ENCODE measurements at places on chromosomes 6 and 20. TPM values are rescaled to one million over a fixed set of nuclear protein-coding genes. Genes with fewer than 3 reads are reported as not detected.

DNA sequence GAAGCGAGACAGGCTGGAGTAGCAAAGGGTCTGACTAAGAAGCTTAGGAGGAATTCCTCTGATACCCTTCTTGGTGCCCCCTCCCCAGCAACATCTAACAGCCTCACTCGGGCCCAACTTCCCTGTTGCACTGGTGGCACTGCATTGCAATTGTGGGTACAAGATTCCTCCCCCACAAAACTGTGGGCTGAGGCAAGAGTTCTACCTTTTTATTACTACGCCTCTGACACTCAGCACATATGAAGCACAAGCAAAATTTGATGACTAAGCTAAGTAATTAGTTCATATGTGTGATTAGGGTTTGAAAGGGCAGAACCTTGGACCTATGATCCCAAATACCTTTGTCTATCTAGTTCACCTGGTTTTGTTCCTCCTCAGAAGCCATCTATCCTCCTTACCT is 83.5 kb downstream of the ZHX3 start:
- no peak for DNase-seq

DNA sequence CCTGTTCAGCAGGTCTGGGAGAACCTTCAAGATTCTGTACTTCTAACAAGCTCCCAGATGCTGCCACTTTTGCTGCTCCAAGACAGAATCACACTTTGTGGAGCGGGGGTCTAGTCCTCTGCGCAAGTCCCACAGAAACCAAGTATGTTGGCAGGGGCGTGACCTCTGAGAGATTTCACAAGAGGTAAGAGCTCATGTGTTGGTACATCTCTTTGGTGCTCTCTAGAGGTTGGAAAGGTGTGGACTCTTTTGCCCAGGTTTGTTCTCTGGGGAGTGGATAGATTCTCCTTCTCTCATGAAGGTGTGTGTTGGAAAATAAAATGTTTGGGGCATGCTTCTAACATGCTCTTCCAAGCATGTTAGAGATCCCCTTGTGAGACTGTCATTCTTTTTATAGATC is 340.9 kb upstream of the IRAK1BP1 start:
- no peak for DNase-seq

- DNase-seq, result peak; percentile 52
Observed at GRCh38 chr6:170130201-170130621, 160.7 kb downstream of the DLL1 start.

DNA sequence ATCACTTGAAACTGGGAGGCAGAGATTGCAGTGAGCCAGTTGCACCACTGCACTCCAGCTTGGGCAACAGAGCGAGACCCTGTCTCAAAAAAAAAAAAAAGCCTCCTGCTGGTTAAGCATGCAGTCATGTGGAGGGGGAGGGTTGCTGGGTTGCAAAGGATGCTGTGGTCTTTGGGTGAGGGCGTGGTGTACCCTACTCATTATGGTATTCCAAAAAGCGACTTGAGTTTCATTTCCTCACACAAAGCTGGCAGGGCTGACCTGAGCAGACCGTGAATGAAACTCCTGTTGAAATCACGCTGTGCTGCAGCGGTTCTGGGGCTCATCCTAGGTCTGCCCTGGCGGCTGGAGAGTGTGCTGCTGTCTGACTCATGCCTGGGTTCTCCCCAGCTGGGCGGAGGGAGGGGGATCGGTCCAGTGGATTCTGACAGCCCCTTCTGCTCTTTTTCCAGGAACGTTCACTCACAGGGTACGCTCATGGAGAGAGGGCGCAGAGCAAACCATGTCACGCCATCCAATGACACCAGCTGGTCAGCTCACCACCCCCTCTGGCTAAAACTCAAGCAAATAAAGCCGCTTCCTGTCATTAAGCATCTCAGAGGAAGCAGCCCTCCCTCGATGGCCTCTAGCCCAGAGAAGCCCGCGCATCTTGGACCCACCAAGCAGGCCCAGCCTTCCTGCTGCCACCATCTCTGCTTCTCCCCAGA is 166.2 kb downstream of the SCML4 start:
- DNase-seq, result peak; percentile 69

DNA sequence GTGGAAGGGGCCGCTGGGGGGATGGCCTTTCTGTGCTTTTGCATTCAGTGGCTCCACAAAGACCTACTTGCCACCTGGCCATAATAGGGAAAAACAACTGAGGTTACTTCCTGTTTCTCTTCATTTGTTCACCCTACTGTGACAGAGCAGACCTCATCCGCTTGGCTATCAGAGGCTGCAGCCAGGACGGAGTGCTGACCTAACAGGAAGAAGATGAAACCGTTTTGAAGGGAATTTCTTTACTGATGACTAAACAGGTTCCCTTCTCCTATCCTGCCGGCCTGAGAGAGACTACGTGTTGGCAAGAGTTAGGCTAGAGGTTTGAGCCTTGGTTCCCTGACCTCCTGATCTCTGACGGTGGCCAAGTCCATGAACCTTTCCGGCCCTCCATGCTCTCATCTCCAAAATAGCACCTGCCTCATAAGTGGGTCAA is 21.3 kb downstream of the PRR18 start:
- no peak for DNase-seq

GRCh38 chr6:161660666-161661571 is 387.1 kb upstream of the AGPAT4 start:
- DNase-seq, result no peak

DNA sequence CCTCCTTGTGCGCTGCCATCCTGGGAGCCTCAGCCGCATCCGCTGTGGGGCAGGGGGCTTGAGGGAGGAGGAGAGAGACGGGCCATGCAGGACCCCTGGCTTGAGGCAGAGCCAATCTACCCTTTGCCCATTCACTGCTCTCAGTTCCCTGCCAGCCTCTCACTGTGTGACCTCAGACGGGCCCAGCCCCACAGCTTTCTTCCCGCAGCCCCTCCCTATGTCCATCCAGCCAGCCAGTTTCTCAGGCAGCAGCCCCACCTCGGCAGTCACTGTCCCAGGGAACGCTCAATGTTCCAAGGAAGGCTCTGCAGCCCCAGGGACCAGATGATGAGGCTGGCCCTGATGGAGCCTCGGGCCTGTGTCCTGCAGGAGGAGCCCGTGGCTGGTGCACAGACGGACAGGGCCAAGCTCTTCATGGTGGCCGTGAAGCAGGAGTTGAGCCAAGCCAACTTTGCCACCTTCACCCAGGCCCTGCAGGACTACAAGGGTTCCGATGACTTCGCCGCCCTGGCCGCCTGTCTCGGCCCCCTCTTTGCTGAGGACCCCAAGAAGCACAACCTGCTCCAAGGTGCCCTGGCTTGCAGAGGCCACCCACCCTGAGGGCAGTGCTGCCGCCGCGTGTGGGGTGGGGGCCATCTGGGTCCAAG is 3.9 kb upstream of the TNFRSF6B start:
- peak; percentile 76 for DNase-seq

DNA sequence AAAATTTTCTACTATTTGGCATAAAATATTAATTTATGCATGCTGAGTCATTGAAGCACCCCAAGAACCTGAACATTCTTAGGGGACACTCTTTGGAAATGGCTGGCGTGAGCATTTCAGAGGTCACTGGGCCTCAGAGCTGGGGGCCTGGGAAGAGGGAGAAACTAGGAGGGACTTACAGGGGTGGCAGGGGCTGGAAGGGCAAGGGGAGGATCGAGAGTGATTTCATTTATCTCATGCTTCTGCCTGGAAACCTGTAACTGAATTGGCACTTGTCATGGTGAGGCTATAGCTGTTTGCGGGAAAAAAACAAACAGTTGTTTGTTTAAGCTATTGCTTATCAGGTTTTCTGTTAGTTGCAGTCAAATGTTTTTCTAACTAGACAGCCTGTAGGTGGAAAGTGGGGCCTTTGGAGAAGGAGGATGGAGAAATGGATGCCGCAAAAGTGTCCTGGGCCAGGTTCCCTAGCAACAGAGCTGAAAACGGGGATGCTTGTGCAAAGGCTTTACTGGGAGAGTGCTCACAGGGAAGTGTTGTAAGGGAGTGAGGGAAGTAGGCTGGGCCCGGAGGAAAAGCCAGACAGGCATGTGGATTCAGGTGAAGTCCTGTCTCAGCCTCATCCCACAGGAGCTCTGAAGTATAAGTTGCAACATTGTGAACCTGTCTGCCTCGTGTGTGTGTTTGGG is 36.4 kb upstream of the KAT14 start:
- DNase-seq, result no peak

GRCh38 chr6:37041521-37041920 is 36.1 kb downstream of the FGD2 start:
- DNase-seq, result no peak

- no peak for DNase-seq
Observed at GRCh38 chr6:131602781-131603312, 25.2 kb downstream of the MED23 start.

GRCh38 chr6:153662982-153663381 is 376.1 kb upstream of the OPRM1 start:
- no peak for DNase-seq

- no peak for DNase-seq
Observed at GRCh38 chr6:166957805-166958076, 1.4 kb upstream of the RNASET2 start.

GRCh38 chr6:159126590-159126989 is 42.6 kb upstream of the FNDC1 start:
- DNase-seq, result no peak

DNA sequence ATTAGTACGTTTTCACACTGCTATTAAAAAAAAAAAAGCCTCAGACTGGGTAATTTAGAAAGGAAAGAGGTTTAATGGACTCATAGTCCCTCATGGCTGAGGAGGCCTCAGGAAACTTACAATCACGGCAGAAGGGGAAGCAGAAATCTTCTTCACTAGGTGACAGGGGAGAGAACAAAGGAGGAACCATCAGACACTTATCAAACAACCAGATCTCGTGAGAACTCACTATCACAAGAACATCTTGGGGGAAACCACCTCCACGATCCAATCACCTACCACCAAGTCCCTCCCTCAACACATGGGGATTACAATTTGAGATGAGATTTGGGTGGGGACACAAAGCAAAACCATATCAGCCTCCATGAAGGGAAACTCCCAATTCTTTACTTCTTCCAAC is 85.2 kb upstream of the MAFB start:
- DNase-seq, result no peak

DNA sequence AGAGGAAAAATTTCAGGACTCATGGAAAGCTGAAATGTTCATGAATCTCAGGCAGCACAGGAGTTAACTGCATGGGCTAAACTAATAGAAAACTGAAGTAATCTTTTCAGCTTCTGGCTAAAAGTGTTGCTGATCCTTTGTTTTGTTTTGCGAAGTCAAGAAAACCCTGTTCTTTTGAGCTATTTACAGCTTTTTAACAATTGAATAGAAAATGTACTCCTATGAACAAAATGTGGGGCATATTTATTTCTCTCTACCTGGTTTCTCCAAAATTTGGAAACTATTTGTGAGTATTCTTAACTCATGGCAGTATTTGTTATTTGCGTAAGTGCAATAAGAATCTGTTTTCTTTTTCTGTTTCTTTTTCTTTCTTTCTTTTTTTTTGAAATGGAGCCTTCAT is 818.8 kb upstream of the CITED2 start:
- DNase-seq, result no peak

DNA sequence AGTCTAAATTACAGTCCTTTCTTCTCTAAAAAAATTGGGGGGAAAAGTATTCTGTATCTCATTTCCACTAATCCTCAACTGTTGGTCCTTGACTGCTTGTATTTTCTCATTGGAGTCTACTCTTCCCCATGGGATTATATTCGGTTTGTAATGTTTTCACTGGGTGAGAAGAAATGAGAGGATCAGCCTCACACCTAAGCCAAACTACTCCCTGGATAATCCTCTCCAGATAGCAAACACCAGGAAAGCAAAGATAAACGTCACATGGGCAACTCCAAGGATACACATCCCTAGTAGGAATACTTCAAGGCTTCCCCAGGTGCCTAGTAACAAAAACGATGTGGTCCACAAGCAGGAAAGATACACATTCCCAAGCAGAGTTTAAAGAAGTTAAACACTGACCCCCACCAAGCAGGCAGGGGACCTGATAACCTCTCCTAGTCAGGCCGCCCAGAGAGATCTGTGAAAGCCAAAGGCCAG is 53.9 kb upstream of the SOX4 start:
- DNase-seq, result no peak

DNA sequence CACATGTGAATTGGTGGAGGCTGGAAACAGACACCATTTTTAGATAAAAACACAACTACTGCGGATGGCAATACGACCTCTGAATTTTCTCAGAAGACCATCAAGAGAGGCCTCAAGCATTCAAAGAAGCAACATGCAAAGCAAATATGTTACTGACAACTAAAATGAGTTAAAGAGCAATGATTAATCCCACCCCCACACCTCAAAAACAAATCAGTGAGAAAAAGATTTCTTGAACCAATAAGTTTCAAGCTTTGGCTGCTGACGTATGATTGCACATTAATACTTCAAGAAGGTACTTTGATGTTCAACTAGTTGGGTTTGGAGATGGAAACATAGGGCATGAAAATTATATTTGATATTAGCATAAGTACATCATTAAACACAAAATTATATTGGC is 982 bp downstream of the MMUT start:
- DNase-seq, result no peak

- no peak for DNase-seq
Observed at GRCh38 chr20:4007383-4008025, 7.9 kb downstream of the RNF24 start.

- DNase-seq, result no peak
Observed at GRCh38 chr6:3987053-3987452, 91.9 kb downstream of the FAM217A start.

FOXC1 gene
- 88.8 TPM for total RNA-seq

CYP24A1 gene
- not detected for total RNA-seq

LTA gene
- not detected for total RNA-seq

SCUBE3 gene
- 63.6 TPM for total RNA-seq

LY6G5C gene
- 1.2 TPM for total RNA-seq

All from aorta (tissue), 5 donors.